ENCODE measurements at places on chromosomes 3 and 15.
A peak's percentile ranks its signal among the peaks of the same experiment; 100 is the strongest.

DNA sequence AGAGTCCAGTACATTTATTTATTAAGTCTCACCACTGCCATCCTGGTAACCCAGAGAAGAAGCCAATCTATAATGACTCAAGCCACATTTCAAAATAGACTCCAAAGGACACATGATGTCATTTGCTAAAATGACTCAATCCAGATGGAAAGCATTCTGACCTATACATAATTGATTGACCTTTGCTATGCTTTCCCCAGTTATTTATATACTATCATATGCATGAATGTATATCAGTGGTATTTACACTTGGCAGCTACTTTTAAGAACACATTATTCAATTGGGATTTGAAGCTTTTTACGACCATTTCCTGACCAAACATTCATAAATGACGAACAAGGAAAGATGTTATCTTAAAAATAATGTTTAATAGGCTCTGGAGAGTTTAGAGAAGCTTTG is 297.2 kb downstream of the FHIT start:
- no peak for DNase-seq

DNA sequence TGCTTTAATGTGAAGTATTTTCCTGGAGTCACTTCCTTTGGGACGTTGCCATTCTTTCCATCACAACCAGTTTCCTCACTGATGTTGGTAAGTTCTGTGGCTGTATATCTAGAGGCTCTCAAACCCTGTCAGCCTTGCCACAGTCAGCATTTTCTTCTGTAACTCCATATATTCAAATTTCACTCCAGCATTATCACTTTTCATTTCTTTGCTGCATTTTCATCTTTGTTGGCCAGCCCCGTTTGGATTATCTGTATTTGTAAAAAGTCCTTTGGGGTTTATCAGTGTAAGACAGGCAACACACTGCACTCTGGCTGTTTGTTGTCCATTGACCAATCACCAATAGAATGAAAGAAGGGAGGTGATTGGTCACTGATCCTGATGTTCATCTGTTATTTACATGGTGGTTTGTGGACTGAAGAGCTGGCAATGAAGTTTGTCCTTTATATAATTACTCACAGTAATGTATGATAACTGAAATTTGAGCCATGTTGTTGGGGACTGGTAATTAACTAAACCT is 20.3 kb downstream of the GMPS start:
- no peak for DNase-seq

GRCh38 chr15:49101536-49101935 is 53.9 kb downstream of the COPS2 start:
- no peak for DNase-seq

- DNase-seq = peak; percentile 25
These were observed 5.1 kb downstream of the RNU6-1 start for GRCh38 chr15:67834581-67835296.

- DNase-seq = no peak
These were observed 26.2 kb downstream of the AAGAB start for GRCh38 chr15:67228286-67228685.

DNA sequence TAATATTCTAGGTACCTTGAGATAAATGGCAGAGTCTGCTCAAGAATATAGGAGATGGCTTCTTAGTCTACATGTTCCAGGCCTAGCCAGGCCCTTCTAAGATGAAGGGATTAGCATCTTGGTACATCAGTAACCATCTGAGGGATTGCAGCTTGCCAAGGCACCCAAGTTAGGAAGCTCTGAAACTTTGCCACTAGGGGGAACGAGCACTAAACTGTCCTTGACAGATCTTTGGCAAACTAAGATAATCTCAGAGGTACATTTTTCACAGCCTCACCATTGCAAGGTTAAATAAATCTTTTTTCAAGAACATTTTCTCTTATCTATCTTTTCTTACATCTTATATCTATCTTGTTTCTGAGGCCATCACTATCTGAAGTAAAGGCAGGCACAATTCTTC is 351.2 kb downstream of the RAP2B start:
- DNase-seq = no peak

- DNase-seq = no peak
These were observed 12.1 kb downstream of the CORO2B start for GRCh38 chr15:68590721-68591389.

GRCh38 chr3:111542611-111543300 is 759 bp downstream of the CD96 start:
- no peak for DNase-seq

- no peak for DNase-seq
These were observed 364.1 kb upstream of the CBLB start for GRCh38 chr3:106232956-106233355.

All from stimulated activated CD4-positive, alpha-beta T cell treated with anti-CD3 and anti-CD28 coated beads, Interleukin-15, amount 100 ng/mL, for 24 hours (primary cell).